ENCODE measurements at places on chromosomes 1 and 21.

GRCh38 chr1:60345621-60346020 lies 272.1 kb upstream of the C1orf87 start:
- DNase-seq, result no peak

DNA sequence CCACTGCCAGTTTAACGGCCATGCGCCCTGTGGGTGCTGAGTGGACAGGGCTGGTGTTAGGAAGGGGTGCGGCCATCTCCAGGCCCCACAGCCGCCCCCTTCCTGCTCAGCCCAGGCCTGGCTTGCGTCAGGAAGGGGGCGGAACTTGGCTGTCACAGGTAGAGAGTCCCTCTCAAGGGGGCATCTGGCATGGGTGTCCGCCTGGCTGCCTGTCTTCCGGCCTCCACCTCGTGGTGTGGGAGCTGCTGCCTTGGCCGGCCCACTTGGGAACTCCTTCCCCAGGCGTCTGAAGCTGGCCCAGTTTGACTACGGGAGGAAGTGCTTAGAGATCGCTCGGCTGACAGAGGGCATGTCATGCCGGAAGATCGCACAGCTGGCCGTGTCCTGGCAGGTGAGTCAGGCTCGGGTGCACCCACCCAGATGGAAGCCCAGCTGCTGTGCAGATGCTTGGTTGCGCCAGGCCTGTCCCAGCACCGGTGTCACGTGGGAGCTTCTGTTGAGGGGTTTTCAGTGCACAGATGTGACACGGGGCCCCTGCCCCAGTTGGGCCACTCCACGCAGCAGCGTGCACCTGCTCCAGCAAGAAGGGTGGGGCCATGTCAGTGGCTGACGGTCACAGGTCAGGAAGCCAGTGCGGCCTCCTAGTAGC lies 9.1 kb upstream of the ATAD3B start:
- no peak for DNase-seq

GRCh38 chr1:36981771-36982622 lies 52.3 kb downstream of the GRIK3 start:
- no peak for DNase-seq

DNA sequence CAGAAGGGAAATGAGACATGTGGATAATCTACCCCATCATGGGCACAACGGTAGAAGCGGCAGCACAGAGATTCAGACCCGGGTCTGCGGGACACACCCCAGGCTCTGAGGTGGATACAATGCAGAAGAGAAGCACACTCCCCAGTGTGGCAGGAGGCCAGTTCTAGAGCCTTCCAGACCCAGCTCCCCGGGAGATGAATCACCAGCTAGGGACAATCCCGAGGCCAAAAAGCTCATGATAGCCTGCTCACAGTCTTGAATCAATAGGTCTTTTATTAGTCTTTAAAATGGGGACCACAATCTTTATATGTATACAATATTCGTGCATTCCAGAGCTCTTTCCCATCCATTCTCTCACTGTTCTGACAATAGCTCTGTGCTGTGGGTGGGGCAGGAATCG lies 57.3 kb upstream of the DIRAS3 start:
- no peak for DNase-seq

GRCh38 chr1:224219612-224220059 lies 36.6 kb downstream of the DEGS1 start:
- no peak for DNase-seq

DNA sequence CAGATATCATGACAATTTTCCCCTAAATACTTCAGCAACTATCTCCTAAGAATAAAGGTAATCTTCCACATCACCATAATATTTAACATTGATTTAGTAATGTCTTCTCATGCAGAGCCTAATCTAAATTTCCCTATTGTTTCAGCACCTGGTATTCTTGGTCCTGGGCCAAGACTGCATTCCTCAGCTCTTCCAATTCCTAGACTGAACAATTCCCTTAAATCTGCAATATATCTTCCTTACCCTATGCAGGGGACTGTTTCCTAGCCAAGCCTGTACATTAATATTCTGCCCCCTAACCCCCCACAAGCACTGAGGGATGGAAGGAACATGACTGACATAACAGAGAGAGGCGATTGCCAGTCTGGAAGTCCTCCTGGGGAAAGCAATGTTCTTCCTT lies 28.7 kb upstream of the DISP1 start:
- DNase-seq, result no peak
